ENCODE measurements at places on chromosomes 16 and 17. TPM values are rescaled to one million over a fixed set of nuclear protein-coding genes. Genes with fewer than 3 reads are reported as not detected.

The MEOX1 gene
- total RNA-seq: not detected

The SLC16A11 gene
- total RNA-seq: 0.78 TPM

The KRT33B gene
- not detected for total RNA-seq

The GNPTG gene
- total RNA-seq: 27.0 TPM

The SYNGR2 gene
- total RNA-seq: 35.8 TPM

The GDPD1 gene
- total RNA-seq: 3.2 TPM

The MYH8 gene
- total RNA-seq: not detected

The TGFB1I1 gene
- total RNA-seq: 56.6 TPM

The SMIM5 gene
- 0.07 TPM for total RNA-seq

The EXOC3L1 gene
- 2.2 TPM for total RNA-seq

The HIGD1B gene
- not detected for total RNA-seq

The CCDC43 gene
- total RNA-seq: 42.3 TPM

The DHRS7C gene
- not detected for total RNA-seq

The SOST gene
- not detected for total RNA-seq

The GPR142 gene
- not detected for total RNA-seq

The PABPN1L gene
- not detected for total RNA-seq

The DYNC1LI2 gene
- 131 TPM for total RNA-seq
